SW480 (cell line): ENCODE measurements at places on chromosomes 16 and 17.

DNA sequence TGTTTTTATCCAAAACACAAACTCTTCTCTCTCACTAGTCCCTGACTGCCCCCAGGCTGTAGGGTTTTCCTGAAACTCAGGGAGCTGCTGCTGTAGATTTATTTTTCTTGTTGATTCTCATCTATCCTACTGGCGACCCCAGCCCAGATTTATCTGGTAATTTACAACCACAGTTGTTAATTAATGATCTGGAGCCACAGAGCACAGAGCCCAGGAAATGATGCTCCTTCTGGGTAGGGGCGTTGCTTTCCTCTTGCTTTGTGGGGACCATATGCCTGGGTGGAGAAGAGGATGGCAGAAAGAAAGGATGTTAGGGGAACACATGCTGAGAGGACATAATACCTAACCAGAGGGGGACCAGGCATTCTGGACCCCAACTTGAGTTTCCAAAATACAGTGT is 7.4 kb upstream of the ETV4 start:
- no peak for DNase-seq

GRCh38 chr17:10062691-10063385 is 135.6 kb downstream of the GAS7 start:
- no peak for DNase-seq

DNA sequence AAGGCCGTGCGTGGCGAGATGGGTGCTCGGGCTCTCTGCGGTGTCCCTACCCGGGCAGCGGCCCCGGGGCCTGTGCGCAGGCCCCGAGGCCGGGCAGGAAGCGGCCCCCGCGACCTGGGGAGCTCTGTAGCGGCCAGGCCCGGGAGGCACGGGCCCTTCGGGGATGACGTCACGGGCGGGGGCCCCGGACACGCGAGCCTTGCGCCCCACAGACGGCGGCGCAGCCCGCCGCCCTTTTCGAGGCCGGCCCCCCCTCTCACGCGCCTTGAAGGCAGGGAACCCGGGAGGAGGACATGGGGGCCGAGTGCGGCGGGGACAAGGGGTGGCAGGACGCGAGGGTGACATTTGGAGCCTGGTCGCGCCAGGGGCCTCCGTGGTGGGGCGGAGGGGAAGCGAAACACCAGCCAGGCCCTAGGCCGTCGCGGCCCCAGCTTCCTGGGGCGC is 1.1 kb downstream of the RAI1 start:
- no peak for DNase-seq

- DNase-seq: no peak
Measured at GRCh38 chr16:78972006-78972405, 628.5 kb downstream of the MAF start.

DNA sequence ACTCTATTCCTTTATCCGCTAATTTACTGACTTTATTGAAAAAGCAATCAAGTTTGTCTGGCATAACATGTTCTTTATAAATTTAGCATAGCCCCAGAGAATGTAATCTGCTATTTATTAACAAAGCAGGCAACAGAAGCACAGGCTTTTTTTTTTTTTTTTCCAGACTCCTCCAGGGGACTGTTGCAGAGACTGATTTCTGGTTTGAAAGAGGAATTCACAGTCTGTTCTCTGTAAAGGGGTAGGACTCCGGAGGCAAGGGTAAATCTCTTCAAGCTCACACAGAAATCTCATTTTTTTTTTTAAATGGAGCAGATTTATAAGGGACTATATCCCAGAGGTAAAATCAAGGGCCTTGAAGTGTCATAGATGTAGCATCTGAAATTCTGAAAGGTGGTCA is 1386.5 kb upstream of the CDH8 start:
- DNase-seq: no peak

GRCh38 chr17:65385726-65386125 is 175.7 kb downstream of the AXIN2 start:
- no peak for DNase-seq

DNA sequence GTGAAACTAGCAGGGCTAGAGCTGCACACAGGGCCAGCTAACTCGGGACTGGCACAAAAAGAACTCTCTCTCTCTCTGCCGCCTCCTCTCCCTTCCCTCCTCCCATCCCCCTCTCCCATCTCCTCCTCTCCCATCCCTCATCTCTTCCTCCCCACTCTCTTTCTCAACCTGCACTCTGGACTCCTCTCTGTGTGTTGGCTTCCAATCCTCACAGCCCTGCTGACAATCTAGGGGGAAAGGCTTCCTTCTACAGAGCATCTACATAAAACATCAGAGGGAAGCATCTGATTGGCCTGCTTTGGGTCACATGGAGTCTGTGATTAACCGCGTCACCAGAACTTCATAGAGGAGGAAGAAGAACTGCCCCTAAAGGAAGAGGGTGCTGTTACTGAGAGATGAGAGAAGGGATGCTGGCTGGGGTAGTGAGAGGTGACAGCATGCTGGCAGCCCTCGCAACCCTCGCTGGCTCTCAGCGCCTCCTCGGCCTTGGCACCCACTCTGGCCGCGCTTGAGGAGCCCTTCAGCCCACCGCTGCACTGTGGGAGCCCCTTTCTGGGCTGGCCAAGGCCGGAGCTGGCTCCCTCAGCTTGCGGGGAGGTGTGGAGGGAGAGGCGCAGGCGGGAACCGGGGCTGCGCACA is 12.8 kb upstream of the ZFP90 start:
- no peak for DNase-seq

- DNase-seq: no peak
Measured at GRCh38 chr16:85422196-85422631, 190.9 kb upstream of the GSE1 start.

DNA sequence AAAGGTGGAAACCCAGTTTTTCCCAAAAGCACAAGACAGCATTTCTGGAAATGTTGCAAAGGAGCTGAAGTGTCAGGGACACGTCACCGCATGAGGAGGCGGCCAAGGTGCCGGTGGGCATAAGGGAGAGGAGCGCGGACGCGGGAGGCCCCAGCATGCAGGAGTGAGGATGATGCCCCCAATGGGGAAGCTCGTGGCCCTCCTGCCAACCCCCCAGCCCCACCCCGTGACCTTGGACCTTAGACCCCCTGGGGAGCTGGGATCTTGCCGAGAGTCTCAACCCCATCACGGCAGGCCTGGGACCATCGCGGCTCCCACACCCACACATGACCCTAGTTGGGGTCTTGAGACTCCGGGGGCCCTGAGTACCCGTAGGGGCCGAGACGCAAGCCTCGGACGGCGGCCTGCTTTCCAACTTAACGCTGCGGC is 119.4 kb upstream of the METRNL start:
- no peak for DNase-seq

- no peak for DNase-seq
Measured at GRCh38 chr17:2239882-2240430, 63.6 kb downstream of the SMG6 start.

DNA sequence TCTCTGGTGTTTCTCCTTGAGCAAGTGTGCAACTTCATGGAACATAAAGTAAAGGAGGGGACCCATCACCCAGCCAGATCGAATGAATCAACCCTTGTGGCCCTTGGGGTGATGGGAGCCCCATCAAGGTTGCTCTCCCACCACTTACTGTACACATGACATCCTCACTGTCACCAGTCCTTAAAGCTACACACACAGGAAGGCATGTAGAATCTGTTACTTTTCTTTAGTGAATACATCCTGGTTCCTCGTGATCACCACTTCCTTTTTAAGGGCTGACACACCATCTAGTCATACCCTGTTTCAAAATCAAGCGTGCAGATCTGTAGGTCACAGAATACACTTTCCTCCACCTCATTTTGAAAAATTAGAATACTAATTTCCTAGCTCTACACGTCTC is 22.6 kb upstream of the MPHOSPH6 start:
- DNase-seq: no peak

DNA sequence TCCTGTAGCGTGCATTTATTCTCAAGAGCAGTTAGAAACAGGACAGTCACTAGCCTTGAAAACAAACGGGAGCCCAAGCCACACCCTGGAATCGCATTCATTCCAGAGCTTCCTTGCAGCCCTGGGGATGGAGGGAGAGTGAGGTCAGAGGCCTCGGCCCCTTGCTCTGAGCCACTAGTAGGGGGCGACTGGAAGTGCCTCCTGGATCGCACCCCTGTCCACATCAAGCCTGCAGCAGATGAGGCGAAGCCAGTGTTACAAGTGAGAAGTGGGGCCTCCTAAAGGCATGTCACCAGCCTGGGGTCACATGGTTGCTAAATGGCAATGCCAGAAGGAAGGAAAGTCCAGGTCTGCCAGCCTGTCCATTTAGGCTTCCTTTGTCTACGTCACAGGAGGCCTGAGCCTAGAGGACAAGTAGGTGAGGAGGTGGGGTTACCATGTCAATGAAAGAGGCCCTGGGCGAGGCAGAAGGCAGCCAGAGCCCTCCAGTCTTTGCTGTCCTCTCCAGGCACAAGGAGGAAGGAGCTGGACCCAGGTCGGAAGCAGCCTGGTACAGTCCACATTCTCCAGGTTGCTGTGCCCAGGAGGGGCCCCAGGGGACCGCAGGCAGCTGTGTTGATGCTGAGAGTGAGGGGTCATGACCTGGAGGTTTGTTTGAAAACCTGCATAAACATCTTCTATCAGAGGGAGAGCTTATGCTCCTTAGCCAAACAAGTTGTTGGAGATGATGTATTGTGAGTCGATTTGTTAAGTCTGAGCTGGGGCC is 3.0 kb upstream of the RCVRN start:
- no peak for DNase-seq

DNA sequence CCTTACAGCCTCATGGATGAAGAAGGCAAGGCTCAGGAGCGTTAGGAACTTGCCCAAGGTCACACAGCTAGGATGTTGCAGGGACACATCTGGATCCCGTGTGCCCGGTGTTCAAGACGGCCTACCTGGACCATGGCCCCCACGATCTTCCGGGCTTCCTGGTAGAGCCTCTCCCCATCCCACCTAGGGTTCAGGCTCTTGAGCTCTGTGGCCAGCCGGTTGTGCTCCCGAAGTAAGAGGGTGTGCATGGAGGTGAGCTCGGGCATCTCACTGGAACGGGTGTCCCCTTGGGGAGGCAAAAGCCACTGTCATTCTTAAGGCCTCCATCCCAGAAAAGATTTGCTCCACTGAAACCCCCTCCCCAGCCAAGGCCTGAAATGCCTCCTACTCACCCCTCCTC is 5.3 kb downstream of the MPO start:
- DNase-seq: no peak

DNA sequence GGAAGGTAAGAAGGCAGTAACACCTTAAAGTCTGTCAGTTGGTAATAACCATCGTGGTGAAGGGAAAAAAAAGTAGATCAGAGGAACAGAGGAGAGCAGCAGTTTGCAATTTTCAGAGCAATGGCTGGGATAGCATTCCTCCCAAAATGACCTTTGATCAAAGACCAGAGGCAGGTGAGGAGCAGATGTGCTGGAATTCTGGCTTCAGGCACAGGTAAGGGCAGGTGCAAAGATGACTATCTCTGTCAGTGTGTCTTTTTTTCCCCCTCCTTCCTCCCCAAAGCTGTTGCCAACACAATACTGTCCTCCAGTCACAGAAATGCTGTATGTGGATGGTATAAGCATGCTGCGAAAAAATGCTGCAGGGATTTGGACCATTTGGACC is 166.7 kb downstream of the XYLT1 start:
- DNase-seq: peak; percentile 50

DNA sequence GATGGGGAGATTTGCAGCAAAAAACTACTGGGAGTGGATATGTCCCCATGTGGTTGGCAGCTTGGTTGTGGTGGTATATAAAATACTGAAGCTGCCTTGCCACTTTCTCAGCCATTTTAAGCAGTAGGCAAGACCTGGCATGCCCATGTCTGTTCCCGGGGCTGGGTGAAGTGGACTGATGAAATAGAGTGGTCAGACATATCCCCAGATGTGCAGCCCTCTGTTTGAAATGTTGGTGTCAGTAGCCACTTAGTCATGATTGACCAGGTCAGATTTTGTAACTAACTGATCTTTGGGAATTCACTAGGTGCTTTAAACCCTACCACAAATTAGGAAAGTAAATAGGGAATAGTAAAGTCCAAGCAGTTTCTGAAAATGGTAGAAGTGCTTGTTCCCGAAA is 151.6 kb downstream of the PHKB start:
- DNase-seq: no peak

DNA sequence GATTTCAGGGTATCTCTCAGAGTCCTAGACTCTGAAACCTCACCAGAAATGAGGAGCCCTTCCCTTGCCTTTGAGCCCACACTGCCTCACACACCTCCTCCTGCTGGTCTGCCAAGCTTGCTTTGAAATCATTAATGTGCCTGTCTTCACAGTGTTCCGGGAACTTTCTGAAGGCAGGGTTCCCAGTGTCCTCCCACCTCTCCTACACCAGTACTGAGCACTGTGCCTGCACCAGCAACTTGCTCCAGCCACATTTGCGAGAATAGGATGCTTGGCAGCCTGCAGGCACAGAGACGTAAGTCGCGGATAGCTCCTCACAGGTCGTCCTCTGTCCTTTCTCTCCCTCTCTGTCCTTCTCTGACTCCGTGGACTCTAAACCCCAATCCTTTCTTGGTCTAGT is 408.4 kb upstream of the EEF2KMT start:
- no peak for DNase-seq

DNA sequence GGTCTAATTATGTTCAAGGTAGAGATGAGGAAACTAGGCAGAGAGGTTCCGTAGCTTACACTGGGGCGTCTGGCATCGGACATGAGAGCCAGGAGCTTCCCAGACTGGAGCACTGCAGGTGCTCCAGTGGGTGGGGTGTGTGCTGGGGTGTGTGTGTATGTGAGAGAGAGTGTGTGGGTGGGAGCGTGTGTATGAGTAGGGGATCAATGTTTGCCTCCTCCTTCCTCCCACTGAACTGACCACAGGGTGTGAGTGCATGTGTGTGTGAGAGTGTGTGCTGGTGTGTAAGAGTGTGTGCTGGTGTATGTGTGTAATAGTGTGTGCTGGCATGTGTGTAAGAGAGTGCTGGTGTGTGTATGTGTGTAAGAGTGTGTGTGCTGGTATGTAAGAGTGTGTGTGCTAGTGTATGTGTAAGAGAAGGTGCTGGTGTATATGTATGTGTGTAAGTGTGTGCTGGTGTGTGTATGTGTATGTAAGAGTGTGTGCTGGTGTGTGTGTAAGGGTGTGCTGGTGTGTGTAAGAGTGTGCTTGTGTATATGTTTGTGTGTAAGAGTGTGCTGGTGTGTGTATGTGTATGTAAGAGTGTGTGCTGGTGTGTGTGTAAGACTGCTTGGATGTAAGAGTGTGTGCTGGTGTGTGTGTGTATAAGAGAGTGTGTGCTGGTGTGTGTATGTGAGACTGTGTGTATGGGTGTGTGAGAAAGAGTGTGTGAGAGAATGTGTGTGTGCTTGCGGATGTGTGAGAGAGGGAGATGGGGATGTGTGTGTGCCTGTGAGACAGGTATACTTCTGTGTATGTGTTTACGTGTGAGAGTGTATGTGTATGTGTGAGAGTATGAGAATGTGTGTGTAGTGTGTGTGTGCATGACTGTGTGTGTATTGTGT is 139.9 kb downstream of the MRM1 start:
- no peak for DNase-seq

GRCh38 chr16:86733546-86734254 is 155.4 kb downstream of the FOXL1 start:
- DNase-seq: no peak
